Naive thymus-derived CD8-positive, alpha-beta T cell (primary cell): ENCODE measurements at places on chromosomes 11 and 22.

GRCh38 chr22:46439111-46439510, 98.3 kb downstream of the CELSR1 start:
- H3K4me3 ChIP-seq: no peak overlapping the region
- H3K36me3 ChIP-seq: no peaks in the 10 kb centered on the region
- no peaks in the 10 kb centered on the region for H3K4me1 ChIP-seq
- H3K27ac ChIP-seq: no peak overlapping the region
- no peaks in the 10 kb centered on the region for H3K27me3 ChIP-seq
- no peak for DNase-seq

- no peak for DNase-seq
- H3K27me3 ChIP-seq: no peaks in the 10 kb centered on the region
- H3K27ac ChIP-seq: peak overlapping the region; percentile 57
These were observed 42.0 kb upstream of the CARS1 start for GRCh38 chr11:3099178-3099577.

DNA sequence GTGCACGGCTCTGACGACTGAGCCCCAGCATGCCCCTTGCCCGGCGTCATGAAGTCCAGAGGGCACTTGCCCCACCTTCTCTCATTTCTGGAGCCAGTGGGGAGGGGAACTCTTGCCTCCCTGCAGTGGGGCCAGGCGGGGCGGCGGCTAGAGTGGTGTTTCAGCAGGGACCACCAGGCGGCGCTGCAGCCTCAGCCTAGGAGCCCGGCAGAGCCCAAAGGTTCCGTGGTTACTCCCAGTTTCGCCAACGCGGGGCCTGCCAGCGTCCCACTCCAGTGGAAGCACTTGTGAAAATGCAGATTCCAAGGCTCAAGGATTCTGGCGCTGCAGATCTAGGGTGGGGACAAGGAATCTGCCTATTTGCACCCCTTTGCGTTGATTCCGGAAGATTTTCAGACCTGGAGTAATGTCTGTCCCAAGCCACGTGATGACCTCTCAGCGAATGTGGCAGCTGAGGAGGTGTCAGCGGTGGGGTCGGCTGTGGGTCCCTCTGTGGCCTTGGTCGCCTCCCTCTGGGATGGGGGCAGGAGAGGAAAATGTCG, 55.7 kb downstream of the CD82 start:
- no peak overlapping the region for H3K27ac ChIP-seq
- H3K27me3 ChIP-seq: no peaks in the 10 kb centered on the region
- peaks cover 2% of the 10 kb centered on the region for H3K36me3 ChIP-seq
- DNase-seq: peak; percentile 52

- no peaks in the 10 kb centered on the region for H3K36me3 ChIP-seq
- H3K4me1 ChIP-seq: peaks cover 25% of the 10 kb centered on the region
- peak overlapping the region; percentile 85 for H3K4me3 ChIP-seq
- no peaks in the 10 kb centered on the region for H3K27me3 ChIP-seq
- peak overlapping the region; percentile 63 for H3K27ac ChIP-seq
These were observed 15.8 kb downstream of the DGKZ start for GRCh38 chr11:46363031-46363407.
